ENCODE measurements at places on chromosomes 12 and 14. TPM values are rescaled to one million over a fixed set of nuclear protein-coding genes. Genes with fewer than 3 reads are reported as not detected.

CDKL1 gene
- total RNA-seq: 8.9 TPM

PLEKHD1 gene
- total RNA-seq: 0.02 TPM

PPP2R3C gene
- 26.0 TPM for total RNA-seq

RNASE7 gene
- total RNA-seq: not detected

ZC3H14 gene
- total RNA-seq: 75.1 TPM

CCDC175 gene
- total RNA-seq: not detected

REP15 gene
- 0.28 TPM for total RNA-seq

GPR162 gene
- total RNA-seq: 0.64 TPM

WNT1 gene
- total RNA-seq: 0.21 TPM

CLIP1 gene
- total RNA-seq: 42.8 TPM

MYF5 gene
- not detected for total RNA-seq

KRAS gene
- total RNA-seq: 18.0 TPM

ITGB7 gene
- 0.30 TPM for total RNA-seq

CBLN3 gene
- 0.84 TPM for total RNA-seq

NAV3 gene
- total RNA-seq: 5.9 TPM

GUCY2C gene
- total RNA-seq: 0.03 TPM

Data from A549 treated with dexamethasone at 1 μM for 4 hours (cell line).